MV-4-11 (cell line): ENCODE measurements at places on chromosomes 4 and X.
A peak's percentile ranks its signal among the peaks of the same experiment; 100 is the strongest.

DNA sequence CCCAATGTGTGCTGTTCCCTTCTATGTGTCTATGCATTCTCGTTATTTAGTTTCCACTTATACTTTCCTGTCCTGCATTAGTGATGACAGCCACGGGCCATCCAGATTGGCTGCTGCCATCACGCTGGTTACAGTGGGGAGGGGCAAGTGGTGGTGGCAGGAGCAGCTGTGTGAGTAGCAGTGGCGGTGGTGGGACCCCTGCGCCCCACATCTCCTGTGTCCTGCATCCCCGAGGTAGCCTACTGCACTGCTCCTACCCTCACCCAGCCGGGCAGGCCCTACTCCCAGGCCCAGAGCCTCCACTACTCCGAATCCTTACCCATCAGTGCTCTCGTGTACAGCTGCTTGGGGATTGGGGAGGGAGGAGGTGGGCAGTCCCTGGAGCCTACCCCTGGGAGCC lies 798.7 kb upstream of the AGA start:
- no peak for DNase-seq

GRCh38 chr4:71446479-71447081 lies 107.8 kb downstream of the SLC4A4 start:
- no peak for DNase-seq

- no peak for DNase-seq
Measured at GRCh38 chr4:43547561-43547960, 655.0 kb downstream of the GRXCR1 start.

DNA sequence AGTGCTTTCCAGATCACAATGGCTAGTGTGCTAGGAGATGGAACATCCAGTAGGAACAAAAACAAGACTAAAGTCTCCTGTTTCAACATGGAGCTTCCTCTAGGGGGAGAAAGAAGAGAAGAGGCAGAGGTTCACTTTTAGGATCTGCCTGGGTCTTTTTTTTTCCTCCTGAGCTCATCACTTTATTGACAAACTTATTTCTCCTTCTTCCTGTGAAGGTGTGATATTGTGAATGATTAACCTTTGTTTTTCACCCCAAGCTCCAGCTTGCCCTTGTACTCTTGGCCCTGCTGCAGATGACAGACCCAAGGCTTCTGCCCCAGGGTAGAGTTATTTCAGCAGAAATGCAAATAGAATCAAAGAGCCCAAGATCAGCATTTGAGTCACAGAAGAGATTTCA lies 13.5 kb downstream of the PAGE4 start:
- DNase-seq, result peak; percentile 0

GRCh38 chr4:2535376-2536192 lies 863 bp upstream of the FAM193A start:
- DNase-seq, result peak; percentile 85

- DNase-seq, result peak; percentile 53
Measured at GRCh38 chr4:173128199-173128890, 40.3 kb upstream of the GALNT7 start.

DNA sequence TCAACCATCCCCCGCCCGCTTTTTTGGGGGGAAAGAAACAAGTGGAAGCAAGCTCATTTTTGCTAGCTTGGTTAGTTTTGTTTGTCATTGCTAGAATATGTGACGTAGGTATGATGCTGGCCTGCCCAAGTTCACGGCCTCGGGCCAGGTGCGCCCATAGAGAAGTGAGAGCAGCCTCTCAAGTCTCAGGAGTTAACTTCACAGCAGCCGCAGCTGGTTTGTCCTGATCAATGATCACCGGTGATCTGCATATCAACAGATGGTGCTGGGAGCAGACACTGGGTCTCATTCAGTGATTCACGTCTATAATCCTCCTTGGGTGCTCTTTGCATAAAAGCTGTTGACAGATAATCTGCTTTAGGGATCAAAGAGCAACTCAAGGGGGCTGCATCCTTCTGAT lies 50.1 kb downstream of the ENPP6 start:
- DNase-seq, result no peak
